ENCODE measurements at places on chromosomes 13 and 19.

DNA sequence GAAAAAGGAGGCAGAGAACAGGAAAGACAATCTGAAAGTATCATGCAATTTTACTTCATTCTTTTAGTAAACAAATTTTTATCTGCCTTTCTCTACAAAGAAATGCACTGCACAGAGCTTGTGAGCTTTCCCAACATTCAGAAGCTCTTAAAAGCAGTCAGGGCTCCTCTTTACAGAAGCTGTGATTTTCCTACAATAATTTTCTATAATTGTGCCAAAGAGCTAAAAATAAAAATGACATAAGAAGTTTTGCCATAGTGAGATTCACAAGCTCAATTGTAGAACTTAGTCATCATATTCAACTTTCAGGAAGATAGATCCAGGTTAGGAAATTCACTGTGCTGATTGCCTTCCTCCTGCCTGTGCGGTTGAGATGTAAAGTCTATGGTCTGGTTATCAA, 341.4 kb downstream of the PCDH9 start:
- no peak for DNase-seq

- DNase-seq: no peak
Observed at GRCh38 chr19:30159636-30160035, 212.5 kb upstream of the ZNF536 start.

DNA sequence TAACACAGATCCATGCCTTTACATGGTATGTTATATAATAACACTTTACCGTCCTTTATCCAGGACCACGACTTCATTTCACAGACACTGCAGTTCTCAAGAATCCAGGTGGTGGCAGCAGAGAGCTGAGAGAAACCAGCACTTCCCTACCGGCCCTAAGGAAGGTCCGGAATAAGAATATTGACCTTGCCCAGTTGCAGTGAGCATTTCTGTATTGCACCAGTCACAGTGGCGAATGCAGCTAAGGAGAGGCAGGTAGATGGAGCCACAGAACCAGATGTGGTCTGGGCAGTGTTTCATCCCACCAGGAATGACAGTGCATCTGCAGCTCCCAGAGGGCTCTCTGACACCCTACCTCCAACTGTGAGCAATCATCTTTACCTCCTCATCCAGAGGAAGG, 44.6 kb downstream of the ZNF787 start:
- peak; percentile 48 for DNase-seq

- no peak for DNase-seq
Observed at GRCh38 chr13:102587916-102588315, 8.9 kb upstream of the TPP2 start.

GRCh38 chr19:23822735-23823134, 64.0 kb upstream of the ZNF681 start:
- no peak for DNase-seq

DNA sequence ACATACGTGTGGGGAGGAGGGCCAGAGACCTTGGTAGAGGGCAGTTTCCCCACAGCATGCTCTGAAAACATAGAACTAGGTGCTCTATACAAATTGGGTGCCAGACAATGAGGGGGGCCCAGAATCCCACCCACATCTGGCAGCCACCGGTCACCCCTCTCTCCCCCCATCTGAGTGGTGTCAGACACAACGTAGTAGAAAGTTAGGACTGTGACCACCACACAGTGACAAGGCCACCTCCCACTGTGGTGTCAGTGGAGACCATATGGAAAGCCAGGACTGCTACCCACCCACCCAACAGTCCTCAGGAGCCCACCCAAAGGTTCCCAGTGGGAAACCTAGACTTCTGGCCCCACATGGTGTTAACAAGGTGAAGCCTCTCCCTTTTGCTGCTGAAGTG, 2.1 kb upstream of the ATP4B start:
- DNase-seq: no peak

GRCh38 chr13:114230117-114230516, 4.6 kb upstream of the CDC16 start:
- peak; percentile 15 for DNase-seq

DNA sequence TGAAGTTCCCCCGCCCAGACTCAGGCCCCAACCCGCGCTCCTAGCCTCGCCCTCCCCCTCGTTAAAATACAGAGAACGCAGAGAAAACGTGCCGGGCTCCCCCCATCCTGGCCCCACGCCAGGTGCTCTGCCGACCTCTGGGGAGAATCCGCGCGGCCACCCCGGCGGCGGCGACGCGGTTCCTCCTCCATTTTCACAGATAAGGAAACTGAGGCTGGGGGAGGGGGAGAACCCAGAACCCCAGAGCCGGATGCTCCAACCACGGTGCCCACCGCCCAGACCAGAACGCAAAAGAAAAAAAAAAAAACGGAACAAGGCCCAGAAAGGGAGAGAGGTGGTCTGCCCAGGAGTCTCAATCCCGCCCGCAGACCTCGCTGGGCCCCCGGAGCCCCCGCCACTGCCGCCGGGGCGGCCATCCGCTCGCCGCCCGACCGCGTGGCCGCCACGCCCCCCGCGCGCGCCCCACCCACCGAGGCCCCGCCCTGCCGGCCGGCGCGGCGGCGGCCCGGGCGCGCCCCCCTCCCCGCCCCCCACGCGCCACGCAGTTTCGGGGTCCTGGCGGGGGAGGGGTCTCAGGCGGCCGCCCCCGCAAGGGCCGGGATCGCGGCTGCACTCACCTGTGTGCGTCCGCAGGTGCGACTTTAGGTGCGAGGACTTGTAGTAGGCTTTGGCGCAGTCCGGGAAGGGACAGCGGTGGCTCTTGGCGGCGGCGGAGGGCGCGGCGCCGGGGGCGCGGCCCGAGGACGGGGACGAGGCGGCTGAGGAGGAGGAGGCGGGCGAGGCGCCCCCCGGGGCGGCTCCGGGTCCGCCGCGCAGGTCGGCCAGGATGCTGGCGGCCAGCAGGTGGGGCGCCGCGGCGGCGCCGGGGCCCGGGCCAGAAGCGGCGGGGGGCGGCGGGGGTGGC, 703 bp downstream of the KLF16 start:
- DNase-seq: peak; percentile 32

DNA sequence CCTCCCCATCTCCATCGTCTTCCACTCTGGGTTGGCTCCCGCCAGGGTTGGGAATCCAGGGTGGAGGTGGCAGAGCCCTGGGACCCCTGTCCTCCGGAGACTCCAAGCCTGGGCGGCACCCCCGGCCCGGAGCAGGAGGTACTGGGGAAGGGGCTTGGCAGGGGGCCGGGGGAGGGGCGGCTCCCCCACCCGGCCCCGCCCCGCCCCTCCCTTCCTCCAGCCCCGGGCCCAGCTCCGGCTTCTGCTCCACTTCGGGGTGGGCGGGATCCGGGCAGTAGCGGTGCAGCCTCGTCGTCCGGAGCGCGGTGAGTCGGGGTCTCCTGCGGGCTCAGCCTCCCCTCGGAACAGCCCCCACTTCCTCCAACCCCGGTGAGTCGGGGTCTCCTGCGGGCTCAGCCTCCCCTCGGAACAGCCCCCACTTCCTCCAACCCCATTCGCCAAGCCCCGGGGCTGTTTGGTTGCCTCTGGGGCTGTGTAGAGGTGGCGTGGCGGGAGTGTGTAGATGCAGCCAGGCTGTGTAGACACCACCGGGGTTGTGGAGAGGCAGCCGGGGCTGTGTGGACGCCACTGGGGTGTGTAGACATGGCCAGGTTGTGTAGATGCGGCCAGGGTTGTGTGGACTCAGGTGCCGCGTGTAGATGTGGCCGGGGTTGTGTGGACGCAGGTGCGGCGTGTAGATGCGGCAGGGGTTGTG, at the start of gene TMPRSS9:
TSS of gene TMPRSS9 (plus strand) at position 274 of the 694 bp plus-strand sequence. CDS start 29,521 bp downstream, outside the sequence.
- no peak for DNase-seq

DNA sequence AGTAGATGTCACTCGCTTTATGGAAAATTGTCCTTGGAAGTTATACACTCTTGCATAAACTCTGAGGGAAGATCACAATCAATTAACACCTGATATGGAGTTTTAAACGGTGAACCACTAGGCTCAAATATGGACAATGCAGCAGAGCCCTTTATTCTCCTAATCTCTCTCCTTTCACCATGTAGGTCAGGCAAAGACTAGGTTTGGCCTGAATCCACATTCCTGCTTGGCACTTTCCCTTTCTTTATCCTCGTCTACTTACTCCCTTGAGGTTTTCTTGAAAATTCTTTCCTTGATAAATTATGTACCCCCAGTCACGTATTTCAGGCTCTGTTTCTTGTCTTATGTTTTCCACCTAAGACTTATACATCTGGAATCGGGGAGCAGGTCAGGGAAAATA, 751.7 kb downstream of the DACH1 start:
- no peak for DNase-seq

DNA sequence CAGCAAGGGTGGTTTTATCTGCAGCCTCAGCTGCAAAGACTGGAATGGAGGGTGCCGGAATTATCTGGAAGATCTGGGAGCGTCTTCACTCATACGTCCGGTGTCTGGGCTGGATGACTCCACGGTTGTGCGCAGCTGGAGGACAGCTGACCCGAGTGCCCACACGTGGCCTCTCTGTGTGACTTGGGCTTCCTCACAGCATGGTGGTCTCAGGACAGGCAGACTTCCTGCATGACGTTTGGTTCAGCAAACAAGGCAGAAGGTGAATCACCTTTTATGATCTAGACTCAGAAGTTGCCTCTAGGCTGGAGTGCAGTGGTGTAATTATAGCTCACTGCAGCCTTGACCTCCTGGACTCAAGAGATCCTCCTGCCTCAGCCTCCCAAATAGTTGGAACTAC, 33.2 kb downstream of the CACNG6 start:
- DNase-seq: no peak

DNA sequence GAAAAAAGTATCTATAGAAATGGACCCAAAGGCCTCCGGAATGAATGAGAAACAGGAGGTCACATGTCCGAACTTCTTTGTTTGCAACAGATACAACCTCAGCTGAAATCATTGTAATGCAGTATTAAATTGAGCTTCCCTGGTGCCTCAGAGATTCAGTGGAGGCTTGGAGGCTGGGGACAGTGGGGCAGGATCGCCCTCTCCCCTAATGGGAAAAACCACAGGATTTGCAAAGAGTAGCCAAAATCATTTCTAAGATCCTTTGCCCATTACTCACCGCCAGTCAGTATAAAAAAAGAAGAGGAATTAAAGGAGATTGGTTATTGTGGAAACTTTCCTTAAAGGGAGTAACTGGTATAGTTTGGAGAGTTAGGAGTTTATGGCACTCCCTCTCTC, 30.4 kb upstream of the IRS2 start:
- DNase-seq: peak; percentile 93

GRCh38 chr13:83085186-83085900, 796.9 kb downstream of the SLITRK1 start:
- peak; percentile 44 for DNase-seq

- DNase-seq: no peak
Observed at GRCh38 chr19:10510301-10510802, 6.9 kb downstream of the S1PR5 start.

All from fibroblast of skin of back (primary cell).